Hematopoietic multipotent progenitor cell treated with erythropoietin and hydrocortisone succinate and interleukin-3 and kit ligand, for 4 days (in vitro differentiated cells): ENCODE measurements at places on chromosomes 6 and 20.

- no peak for DNase-seq
Measured at GRCh38 chr6:115796061-115796460, 264.6 kb downstream of the FRK start.

DNA sequence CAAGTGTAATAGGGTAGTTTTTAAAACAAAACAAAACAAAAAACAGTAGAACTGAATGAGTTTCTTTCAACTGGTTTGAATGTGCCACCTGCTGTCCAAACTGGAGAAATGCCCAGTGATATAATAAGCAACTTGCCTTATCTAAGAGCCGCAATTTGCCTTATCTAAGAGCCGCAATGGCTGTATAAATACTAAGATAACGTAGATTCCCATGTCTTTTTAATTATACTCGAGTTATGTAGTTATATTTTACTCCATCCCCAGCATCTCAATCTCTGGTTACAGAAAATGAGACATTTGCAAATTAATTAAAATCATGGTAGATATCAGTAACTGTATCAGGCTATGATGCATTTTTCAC, 67.2 kb downstream of the RPP40 start:
- peak; percentile 89 for DNase-seq

DNA sequence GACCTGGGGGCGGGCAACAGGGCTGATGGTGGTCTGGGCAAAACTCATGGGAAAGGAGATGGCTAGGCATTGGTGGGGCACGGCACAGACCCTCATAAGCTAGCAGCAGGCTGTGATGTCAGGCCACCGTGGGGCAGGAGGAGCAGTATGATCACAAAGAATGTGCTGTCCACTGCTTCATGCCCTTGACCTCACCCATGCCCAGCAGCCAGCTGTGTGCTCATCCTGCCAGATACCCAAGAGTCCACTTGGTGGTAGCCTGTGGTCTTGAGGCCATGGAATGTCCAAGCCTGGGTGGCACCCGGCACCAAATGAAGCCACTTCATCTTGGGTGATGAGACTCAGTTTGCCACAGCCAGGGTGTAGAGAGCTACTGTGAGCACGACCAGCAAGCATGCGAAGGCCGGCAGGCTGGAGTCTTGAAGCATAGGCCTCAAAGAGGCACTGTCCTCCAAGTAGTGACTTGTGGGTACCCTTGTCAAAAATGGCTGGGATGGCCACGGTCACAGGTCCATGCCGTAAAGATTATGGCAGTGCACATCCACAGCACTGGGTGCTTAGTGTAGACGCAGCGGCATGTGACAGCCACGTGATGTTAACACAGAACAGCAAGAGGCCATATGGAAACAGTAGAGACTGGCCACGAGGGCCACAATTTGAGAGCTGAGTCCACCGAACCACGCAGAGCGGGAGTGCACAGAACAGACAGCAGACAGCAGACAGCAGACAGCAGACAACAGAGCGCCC, 19.0 kb downstream of the PLAGL2 start:
- DNase-seq: no peak

- no peak for DNase-seq
Measured at GRCh38 chr20:31568773-31569162, 36.3 kb upstream of the ID1 start.

DNA sequence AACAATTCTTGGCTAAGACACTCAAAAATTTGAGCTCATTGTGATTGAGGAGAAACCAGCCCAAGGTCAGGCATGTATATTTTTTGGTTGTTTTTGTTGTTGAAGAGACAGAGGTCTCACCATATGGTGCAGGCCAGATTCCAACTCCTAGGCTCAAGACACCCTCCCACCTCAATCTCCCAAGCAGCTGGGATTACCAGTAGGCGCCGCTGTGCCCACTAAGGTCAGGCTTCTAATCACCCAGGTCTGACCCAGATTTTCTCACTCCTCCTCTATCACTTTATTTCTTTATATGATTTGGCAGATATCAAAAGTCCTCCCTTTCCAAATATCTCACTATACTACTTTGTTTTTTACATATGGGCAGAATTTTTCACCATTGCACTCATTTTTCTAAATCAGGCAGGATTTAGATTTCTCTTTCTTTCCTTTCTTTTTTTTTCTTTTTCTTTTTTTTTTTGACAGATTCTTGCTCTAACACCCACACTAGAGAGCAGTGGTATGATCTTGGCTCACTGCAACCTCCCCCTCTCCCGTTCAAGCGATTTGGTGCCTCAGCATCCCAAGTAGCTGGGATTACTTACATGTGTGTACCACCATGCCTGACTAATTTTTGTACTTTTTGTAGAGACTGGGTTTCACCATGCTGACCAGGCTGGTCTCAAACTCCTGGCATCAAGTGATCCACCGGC, 1.7 kb upstream of the C6orf141 start:
- DNase-seq: no peak

GRCh38 chr6:103101267-103101666, 1707.8 kb downstream of the GRIK2 start:
- no peak for DNase-seq

GRCh38 chr6:139099984-139100383, 34.9 kb upstream of the HECA start:
- DNase-seq: no peak
